ENCODE measurements at places on chromosomes 1 and 21. TPM values are rescaled to one million over a fixed set of nuclear protein-coding genes. Genes with fewer than 3 reads are reported as not detected.
A peak's percentile ranks its signal among the peaks of the same experiment; 100 is the strongest.

GRCh38 chr1:245433561-245433960 lies 278.8 kb downstream of the KIF26B start:
- H3K27ac ChIP-seq = no peak overlapping the region
- DNase-seq = no peak
- peaks cover 3% of the 10 kb centered on the region for H3K27me3 ChIP-seq
- peaks cover 9% of the 10 kb centered on the region for H3K36me3 ChIP-seq

SPRR3 gene
- not detected for total RNA-seq

- DNase-seq = no peak
- H3K27me3 ChIP-seq = peaks cover 2% of the 10 kb centered on the region
- peaks cover 61% of the 10 kb centered on the region for H3K4me1 ChIP-seq
- H3K27ac ChIP-seq = no peak overlapping the region
Measured at GRCh38 chr1:159678939-159679338, 35.5 kb downstream of the CRP start.

DNA sequence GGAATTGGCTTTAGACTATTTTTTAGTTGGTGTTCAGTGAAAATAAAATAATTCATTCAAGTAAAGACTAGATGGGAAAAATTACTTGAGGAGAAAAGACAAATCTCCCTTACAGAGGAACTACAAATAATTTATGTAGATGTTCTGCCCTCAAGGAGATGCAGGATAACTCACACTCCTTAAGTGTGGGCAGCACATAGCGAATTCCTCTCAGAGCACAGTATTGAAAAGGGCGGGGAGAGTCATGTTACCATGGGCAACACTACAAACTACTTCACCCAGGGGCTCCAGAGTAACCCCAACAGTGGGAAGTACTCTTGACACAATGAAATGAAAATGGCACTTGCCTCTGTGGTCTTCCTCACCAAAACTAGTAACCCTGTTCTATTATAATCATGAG lies 20.6 kb upstream of the LAMC2 start:
- H3K4me3 ChIP-seq = no peak overlapping the region
- no peak for DNase-seq
- H3K27ac ChIP-seq = no peak overlapping the region

DNA sequence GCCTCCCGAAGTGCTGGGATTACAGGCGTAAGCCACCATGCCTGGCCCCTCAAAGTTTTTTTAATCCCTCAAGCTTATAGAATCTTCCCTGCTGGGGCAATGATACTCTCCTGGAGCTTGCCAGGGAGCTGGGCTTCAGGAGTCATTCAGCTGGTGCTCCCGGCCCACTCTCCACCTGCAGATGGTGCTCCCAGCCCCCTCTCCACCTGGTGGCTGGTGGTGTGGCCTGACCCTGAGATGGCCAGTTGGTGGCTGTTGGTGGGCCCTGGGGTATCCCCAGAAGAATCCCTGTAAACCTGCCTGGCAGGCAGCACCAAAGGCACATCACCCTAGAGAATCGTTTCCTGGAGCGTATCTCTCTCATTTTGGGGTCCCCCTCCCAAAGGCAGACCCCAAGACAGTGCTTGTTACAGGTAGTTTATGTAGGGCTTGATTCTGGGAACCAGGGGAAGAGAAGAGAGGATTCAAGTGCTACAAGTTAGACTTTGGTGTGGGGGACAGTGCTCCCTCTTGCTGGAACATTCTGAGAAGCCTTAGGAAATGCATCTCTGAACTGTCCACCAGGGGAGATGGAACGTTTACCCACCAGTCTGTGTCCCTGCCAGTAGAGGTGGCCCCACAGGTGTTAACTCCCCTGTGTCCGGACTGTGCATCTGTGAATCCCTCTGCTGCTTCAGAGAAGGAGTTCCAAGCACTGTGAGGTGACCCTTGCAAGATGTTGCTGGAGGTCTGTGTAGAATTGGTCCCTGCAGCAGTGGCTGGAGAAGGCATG lies 29.1 kb upstream of the ACTL8 start:
- no peak for DNase-seq
- no peak overlapping the region for H3K27ac ChIP-seq
- H3K4me1 ChIP-seq = 0 out of 2 replicates have a peak, but pooled peaks cover 5% of the 10 kb centered on the region
- no peak overlapping the region for H3K4me3 ChIP-seq
- no peaks in the 10 kb centered on the region for H3K36me3 ChIP-seq
- peaks cover 13% of the 10 kb centered on the region for H3K27me3 ChIP-seq

DNA sequence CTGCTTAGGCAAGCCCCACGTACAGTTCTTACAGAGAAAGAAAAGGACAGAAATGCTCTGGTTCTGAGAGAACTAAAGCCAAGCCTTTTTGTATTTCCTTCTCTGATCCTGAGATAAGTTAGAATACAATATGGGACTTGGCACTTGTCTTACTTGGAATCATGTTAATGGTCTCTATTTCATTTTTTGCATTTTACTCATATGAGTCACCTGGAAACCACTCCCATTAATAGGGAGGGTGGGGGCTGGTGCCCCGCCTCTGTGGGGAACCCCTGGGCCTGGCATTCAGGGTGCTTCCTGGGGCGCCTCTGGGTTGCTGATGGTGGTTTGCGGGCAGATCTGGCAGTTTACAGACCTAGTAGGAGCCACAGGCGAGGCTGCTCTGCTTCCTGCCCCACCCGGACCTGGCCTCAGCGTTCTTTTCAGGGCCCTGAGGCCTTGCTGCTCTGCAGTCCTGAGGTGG lies 26.7 kb downstream of the TSPAN2 start:
- H3K27me3 ChIP-seq = no peaks in the 10 kb centered on the region
- peaks cover 22% of the 10 kb centered on the region for H3K4me1 ChIP-seq
- peak; percentile 17 for DNase-seq
- no peak overlapping the region for H3K4me3 ChIP-seq
- peak overlapping the region; percentile 64 for H3K27ac ChIP-seq
- H3K36me3 ChIP-seq = no peaks in the 10 kb centered on the region

SPRR2F gene
- not detected for total RNA-seq

GRCh38 chr1:23448846-23449245 lies 24.3 kb upstream of the TCEA3 start:
- H3K27me3 ChIP-seq = peaks cover 3% of the 10 kb centered on the region
- no peaks in the 10 kb centered on the region for H3K36me3 ChIP-seq
- no peak overlapping the region for H3K27ac ChIP-seq
- H3K4me3 ChIP-seq = no peak overlapping the region
- peaks cover 21% of the 10 kb centered on the region for H3K4me1 ChIP-seq
- no peak for DNase-seq

GRCh38 chr1:153848805-153849204 lies 73.6 kb downstream of the SLC27A3 start:
- no peak overlapping the region for H3K27ac ChIP-seq
- peaks cover 23% of the 10 kb centered on the region for H3K36me3 ChIP-seq
- H3K4me3 ChIP-seq = no peak overlapping the region
- H3K27me3 ChIP-seq = peaks cover 4% of the 10 kb centered on the region

GRCh38 chr1:209395169-209395568 lies 188.3 kb upstream of the CAMK1G start:
- no peak for DNase-seq
- no peaks in the 10 kb centered on the region for H3K36me3 ChIP-seq
- H3K4me3 ChIP-seq = no peak overlapping the region
- peaks cover 37% of the 10 kb centered on the region for H3K4me1 ChIP-seq

DNA sequence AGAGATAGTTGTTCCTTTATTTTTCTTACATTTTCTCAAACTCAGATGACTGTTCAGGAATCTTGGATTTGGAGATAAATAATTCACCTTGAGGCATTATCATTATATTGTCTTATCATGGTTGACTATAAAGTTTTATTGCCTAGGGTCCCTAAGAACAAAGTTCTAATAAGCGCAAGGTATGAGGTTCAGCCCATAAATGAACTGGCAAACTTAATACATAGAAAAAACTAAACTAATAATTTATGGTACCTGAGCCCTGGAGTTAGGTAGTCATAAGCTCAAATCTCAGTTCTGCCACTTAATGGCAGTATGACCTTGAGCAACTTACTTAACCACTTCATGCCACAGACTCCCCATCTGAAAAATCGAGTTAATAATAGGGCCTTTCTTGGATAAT lies 334.0 kb upstream of the PBX1 start:
- no peak overlapping the region for H3K27ac ChIP-seq
- H3K4me1 ChIP-seq = no peaks in the 10 kb centered on the region
- H3K36me3 ChIP-seq = no peaks in the 10 kb centered on the region
- H3K4me3 ChIP-seq = no peak overlapping the region

- no peak overlapping the region for H3K27ac ChIP-seq
- H3K36me3 ChIP-seq = peaks cover 23% of the 10 kb centered on the region
- H3K4me1 ChIP-seq = no peaks in the 10 kb centered on the region
- no peak overlapping the region for H3K4me3 ChIP-seq
Measured at GRCh38 chr1:33022650-33023200, 14.0 kb downstream of the AK2 start.

DNA sequence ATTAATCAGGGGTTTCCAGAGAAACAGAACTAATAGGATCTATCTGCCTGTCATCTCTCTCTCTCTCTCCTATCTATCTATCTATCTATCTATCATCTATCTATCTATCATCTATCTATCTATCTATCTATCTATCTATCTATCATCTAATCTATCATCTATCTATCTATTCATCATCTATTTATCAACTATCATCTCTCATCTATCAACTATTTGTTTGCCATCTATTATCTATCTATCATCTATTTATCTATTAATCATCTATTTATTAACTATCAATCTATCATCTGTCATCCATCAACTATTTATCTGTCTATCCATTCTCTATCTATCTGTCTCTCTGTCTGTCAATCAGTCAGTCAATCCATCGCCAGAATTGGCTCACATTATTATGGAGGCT lies 70.0 kb upstream of the MRPS6 start:
- no peaks in the 10 kb centered on the region for H3K4me1 ChIP-seq
- DNase-seq = no peak
- no peaks in the 10 kb centered on the region for H3K27me3 ChIP-seq
- H3K36me3 ChIP-seq = no peaks in the 10 kb centered on the region
- H3K27ac ChIP-seq = no peak overlapping the region

SH2D1B gene
- total RNA-seq = not detected

- peaks cover 24% of the 10 kb centered on the region for H3K4me1 ChIP-seq
- H3K4me3 ChIP-seq = no peak overlapping the region
- peaks cover 22% of the 10 kb centered on the region for H3K27me3 ChIP-seq
- DNase-seq = no peak
- no peaks in the 10 kb centered on the region for H3K36me3 ChIP-seq
Measured at GRCh38 chr1:914131-914890, 9.4 kb upstream of the SAMD11 start.

DNA sequence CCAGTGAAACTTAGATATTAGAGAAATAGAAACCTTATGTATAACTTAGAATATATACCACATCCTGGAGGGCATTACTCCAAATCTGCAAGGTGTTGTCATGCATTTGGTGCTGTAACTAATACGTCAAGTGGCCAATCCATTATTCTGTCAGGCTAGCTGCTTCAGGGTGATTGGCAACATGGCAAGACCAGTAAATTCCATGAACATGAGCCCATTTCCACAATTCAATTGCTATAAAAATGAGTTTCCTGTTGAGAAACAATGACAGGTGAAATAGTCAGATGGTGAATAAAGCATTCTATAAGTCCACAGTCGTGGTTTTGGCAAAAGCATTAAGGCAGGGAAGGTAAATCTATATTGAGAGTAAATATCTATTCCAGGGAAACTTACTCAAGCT lies 566.0 kb downstream of the ADGRL2 start:
- no peak overlapping the region for H3K4me3 ChIP-seq
- H3K27ac ChIP-seq = no peak overlapping the region
- no peak for DNase-seq

Measured in HFFc6 (cell line).